Endodermal cell (in vitro differentiated cells): ENCODE measurements at places on chromosomes 3 and 15.
A peak's percentile ranks its signal among the peaks of the same experiment; 100 is the strongest.

DNA sequence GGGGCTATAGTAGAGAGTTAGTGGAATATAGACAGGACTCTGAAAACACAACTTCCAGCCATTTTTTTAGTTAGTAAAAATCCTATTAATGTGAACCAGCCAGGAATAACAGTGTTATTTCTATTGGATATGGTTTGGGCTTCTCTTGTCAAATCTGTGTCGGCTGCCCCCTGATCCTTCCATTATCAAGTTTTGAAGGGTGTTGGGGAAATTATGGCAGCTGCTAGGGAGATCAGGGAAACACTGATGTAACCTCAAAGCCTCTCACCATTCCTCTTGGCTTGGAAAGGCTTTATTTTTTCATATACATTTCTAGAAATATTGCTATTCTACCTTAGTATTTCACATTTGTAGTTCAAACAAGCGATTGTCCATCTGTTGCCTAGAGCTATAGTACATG, 293.7 kb upstream of the TPRG1 start:
- DNase-seq, result no peak

DNA sequence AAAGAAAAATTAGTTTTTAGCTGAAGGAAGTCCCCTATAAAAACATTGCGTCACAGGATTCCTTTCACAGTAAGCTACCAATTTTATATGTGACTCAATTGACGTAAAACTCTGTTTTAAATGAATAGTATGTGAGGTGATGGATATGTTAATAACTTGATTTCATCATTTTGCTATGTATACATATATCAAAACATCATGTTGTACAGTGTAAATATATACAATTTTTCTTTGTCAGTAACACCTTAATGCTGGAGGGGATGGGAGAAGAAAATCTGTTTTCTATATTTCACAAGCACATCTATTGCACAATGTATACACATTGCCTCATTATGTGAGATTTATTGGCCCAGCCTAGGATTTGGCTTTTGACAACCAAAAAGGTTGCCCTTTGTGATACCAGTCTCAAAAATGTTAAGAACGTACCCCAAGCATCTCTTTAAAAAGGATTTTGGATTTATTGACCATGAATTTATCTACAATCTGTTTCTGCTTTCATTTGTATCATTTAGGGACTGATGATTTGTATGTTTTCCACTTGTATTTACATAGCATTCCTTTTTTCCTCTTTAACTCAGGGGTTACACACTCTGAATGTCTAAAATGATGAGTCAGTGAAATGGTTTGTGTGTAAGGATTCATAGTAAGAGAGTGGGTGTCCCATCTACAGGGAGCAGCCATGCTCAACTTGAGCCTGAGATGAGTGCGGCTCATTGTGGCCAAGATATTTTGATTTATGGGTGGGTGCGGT, 62.6 kb downstream of the CRTC3 start:
- no peak for DNase-seq

DNA sequence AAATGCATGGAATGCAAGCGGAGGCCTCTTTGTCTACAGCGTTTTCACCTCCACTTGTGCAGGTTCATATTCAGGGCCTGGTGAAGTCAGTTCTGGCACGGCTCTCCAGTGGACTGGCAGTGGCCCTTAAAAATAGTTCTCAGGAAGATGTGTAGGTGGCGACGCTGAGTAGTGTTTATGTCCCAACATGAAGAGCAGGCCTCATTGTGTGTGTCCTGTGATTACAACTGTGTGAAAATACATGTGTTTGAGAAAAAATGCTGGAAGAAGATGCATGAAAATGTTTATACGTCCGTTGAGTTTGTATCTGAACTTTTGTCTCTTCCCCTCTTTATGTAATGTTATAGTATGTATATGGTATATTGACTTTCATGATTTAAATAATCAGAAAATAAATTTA, 7.2 kb downstream of the LIPC start:
- peak; percentile 68 for DNase-seq

- no peak for DNase-seq
These were observed 24.0 kb downstream of the TGFBR2 start for GRCh38 chr3:30630238-30631030.

- DNase-seq, result no peak
These were observed 5.1 kb downstream of the CHRD start for GRCh38 chr3:184384856-184385422.
